ENCODE measurements at places on chromosomes 11 and 22.

DNA sequence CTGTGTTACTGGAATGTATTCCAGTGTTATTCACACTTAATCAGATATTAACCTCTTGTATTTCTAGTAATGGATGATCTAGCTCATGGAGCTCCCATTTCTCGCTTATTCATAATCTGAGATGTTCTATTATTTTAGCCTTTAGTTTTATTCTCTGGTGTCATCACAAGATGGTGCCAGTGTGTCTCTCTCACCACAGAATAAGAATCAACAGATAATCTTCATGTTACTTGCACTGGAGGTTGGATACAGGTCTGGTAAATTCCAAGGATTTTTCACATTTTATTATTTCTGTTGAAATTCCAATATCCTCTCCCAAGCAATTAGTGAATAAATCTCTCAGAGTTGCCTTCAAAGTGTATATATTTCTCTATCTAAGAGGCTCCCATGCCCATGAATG lies 74.6 kb downstream of the CASP12 start:
- DNase-seq = no peak

- no peak for DNase-seq
Measured at GRCh38 chr22:29801153-29801552, 34.0 kb downstream of the UQCR10 start.

DNA sequence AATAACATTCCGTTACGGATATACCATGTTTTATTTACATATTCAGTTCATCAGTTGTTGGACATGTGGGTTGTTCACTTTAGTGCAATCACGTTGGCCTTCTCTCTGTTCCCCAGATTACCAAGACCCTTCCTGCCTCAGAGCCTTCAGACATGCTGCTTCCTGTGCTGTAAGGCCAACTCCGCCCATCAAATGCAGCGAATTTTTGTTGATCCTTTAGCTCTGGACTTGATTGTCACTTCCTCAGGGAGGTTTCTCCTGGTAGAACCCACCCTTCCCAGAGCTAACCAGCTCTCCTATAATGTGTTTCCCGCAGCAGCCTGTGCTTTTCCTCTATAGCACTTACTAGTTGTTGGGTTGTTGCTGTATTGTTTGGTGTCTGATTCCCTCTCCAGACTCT lies 39.4 kb downstream of the SWAP70 start:
- no peak for DNase-seq

DNA sequence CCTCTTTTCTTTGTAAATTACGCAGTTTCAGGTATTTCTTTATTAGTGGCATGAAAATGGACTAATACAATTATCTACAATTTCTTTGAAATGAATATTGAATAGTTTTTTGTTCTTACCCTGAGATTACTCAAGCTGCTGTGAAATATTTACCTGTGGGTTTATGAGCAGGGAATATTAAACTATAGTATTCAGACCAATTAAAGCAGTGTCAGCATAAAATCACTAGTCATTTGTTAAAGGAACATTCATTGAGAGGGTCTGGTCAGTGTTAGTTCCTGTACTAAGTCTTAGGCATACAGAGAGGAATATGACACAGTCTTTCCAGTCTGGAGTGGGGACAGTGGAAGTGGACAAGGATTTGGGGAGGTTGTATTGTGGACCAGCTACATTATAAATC lies 646.2 kb upstream of the ANO5 start:
- no peak for DNase-seq

GRCh38 chr22:39527481-39527961 lies 5.0 kb downstream of the RPS19BP1 start:
- DNase-seq = peak; percentile 85

- DNase-seq = no peak
Measured at GRCh38 chr11:129722529-129722928, 93.1 kb upstream of the TMEM45B start.

GRCh38 chr11:56841210-56841810 lies 92.8 kb upstream of the OR9G4 start:
- peak; percentile 60 for DNase-seq

- DNase-seq = no peak
Measured at GRCh38 chr11:87425943-87426342, 388.2 kb downstream of the TMEM135 start.

DNA sequence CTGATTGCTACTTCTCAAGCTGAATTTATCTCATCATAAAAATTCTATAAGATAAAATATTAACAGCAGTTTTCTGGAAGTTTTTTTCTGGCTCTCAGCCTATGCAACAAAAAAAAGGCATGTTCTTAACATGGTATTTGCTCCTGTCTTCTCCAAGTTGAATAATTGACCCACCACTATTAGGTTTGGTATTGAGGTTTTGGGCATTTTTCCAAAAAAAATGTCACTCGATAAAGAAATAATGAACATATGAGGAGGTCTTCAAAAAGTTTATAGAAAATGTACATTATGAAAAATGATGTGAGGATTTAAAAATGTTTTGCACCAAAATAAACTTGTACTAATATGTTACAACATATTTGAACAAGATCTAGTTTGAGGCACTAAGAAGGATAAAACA lies 808.6 kb upstream of the RAG2 start:
- DNase-seq = no peak

DNA sequence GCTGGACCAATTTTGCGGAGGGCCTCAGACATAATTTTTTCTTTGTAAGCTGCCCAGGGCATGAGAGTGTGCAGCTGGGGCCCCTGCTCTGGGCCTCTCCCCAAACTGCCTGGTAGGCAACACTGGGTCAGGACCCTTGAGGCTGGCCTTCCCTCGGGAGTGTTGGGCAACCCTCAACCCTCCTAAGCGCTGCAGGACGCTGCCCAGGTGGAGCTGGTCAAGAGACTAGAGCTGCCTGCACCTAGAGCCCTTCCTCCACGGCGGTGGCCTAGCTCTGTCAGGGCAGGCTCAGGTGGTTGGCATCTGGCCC lies 505 bp upstream of the TMEM132A start:
- DNase-seq = no peak

GRCh38 chr11:68838572-68838964 lies 3.1 kb downstream of the CPT1A start:
- DNase-seq = peak; percentile 39

GRCh38 chr22:37213941-37214730 lies 1.9 kb upstream of the SSTR3 start:
- DNase-seq = no peak

- peak; percentile 89 for DNase-seq
Measured at GRCh38 chr22:48079505-48080290, 1317.2 kb downstream of the TBC1D22A start.
